ENCODE measurements at places on chromosomes 11 and 22. TPM values are rescaled to one million over a fixed set of nuclear protein-coding genes. Genes with fewer than 3 reads are reported as not detected.

GRCh38 chr11:69269388-69269787 lies 24.6 kb upstream of the MYEOV start:
- no peak for DNase-seq

GRCh38 chr11:2202900-2203439 lies 31.4 kb upstream of the TH start:
- DNase-seq = no peak

- peak; percentile 95 for DNase-seq
These were observed 10.9 kb downstream of the PIM3 start for GRCh38 chr22:49971232-49972162.

DNA sequence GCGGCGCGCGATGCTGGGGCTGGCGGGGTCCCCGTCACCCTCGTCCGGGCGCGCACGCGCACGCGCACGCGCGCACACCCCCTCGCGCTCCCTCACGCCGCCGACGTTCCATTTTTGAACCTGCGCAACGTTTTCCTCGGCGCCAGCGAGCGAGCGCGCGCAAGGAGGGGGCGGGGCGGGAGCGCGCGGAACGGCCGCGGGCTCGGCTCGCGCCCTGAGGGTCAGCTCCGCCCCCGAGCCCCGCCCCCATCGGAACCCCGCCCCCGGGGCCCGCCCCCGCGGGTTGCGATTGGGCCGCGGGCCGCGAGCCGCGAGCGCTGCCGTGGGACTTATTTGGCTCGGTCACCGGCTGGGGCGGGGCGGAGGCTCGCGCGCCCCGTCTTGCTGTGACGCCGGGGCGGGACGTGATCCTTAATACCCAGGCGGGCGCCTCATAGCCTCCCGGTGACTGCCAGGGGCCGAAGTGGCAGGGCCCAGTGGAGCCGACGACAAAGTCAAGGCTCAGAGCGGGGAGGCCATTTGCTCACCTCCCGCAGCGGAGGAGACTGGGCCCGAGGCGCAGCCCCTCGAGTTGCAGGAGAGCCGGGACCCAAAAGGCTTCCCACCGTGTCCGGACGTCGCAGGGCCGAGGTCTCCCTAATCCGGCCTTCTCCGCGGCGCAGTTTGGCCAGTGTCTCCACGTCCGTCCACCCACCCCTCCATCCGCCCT lies at the start of gene CBX7:
Gene CBX7 (minus strand): TSS at position 170 of the 709 bp plus-strand sequence. CDS start 236 bp downstream, outside the sequence.
- DNase-seq = peak; percentile 96

The OR51B5 gene
- total RNA-seq = not detected

The SUSD2 gene
- total RNA-seq = 1.1 TPM

GRCh38 chr22:29144786-29145160 lies 60.9 kb upstream of the EMID1 start:
- no peak for DNase-seq

- DNase-seq = no peak
These were observed 324.3 kb upstream of the SORL1-AS1 start for GRCh38 chr11:121777056-121777455.

DNA sequence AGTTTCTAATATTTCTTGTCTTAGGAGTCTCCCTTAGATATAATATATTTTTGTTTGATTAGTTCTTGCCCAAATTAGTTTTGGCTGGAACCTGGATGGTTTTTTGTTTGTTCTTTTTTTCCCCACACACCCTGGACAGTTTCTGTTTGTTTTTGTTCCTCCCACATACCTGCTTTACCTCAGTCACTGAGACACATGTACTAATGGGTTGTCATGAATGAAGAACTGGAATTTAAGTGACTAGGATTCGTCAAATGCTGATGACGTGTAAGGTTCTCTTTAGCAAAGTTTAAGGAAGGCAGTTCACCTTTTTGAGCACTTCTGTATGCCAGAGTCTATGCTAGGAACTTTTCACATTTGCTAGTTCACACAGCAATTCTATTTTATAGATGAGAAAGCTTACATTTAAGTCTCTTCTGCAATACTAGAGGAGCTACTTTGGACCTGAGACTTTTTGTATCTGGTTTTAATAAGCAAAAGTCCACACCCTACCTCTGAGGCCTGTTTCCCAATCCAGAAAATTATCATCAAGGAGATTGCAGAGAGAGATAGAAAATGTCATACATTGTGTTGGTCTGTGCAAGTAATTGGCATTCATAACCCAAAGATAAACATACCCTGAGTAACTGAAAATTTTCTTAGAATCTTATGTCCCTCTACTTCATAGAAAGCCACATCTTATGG lies 86.7 kb upstream of the RAB1B start:
- DNase-seq = no peak
